ENCODE measurements at places on chromosomes 3 and 15. TPM values are rescaled to one million over a fixed set of nuclear protein-coding genes. Genes with fewer than 3 reads are reported as not detected.

The COL7A1 gene
- total RNA-seq: 0.59 TPM

The CCR1 gene
- total RNA-seq: 1.5 TPM

The AHSG gene
- total RNA-seq: not detected

The PAQR5 gene
- total RNA-seq: not detected

The IL16 gene
- 73.4 TPM for total RNA-seq

DNA sequence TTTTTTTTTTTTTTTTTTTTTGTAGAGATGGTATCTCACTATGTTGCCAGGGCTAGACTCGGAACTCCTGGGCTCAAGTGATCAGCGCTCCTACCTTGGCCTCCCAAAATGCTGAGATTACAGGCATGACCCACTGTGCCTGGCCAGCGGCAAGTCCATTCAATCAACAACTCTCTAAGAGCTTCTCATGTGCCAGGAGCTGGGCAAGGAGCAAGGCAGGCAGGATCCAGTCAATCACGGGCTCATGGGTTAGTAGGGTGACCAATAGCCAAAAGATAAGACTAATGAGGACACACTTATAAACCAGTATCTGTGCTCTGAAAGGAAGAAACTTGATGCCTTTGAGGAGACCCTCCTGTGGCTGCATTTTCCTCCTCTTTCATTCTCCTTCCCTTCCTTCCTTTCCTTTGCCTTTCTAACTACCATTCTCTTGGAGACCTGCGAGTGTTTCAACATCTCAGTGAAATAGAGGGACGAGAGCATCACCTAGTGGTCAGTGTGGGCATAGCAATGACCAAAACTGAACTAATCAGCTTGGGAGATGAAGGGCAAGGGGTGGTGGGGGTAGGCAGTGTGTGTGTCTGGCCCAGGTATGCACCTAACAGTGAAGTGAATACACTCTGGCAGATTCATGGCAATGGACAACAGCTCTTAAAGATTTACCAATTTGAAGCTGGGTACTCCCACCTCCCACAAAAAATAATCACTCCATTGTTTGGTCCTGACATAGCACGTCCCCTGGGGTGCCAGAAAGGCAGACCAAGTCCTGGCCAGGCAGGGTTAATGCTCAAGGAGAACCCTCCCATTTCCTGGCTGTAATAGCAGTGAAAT lies 6.3 kb downstream of the RPP25 start:
- DNase-seq: peak; percentile 82

DNA sequence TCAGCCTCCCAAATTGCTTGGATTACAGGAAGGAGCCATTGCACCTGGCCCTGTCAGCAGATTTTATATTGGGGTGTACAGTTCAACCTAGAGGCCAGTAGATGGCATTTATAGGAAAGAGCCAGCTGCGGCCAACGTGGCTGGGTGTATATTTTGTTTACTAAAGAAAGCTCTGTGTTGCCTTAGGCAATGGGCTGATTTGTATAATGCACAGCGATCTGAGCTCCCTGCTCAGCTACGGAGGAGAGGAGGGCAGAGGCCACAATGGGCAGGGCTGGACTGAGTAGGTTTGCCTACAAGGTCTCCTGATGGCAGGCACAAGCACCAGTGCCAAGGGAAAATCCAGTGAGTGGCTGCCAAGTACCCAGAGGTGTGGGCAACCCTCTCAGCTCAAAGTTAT lies 282.4 kb downstream of the ARPP21 start:
- no peak for DNase-seq

GRCh38 chr15:57872281-57873030 lies 165.9 kb downstream of the POLR2M start:
- no peak for DNase-seq

DNA sequence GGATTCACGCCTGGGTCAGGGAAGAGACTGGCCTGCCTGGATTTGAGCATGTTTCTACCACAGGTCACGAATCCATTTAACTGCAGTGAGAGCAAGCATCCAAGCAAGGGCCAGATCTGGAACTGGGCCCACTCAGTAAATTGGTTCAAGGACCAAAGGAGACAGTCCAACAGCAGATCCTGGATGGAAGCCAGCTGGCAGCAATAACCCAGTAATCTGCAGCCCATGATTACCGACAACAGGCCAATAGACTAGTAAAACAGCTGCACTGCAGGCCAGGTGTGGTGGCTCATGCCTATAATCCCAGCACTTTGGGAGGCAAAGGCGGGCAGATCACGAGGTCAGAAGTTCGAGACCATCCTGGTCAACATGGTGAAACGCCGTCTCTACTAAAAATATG lies 11.8 kb downstream of the SAMD7 start:
- DNase-seq: no peak

GRCh38 chr3:60841355-60841754 lies 409.9 kb downstream of the FHIT start:
- no peak for DNase-seq

DNA sequence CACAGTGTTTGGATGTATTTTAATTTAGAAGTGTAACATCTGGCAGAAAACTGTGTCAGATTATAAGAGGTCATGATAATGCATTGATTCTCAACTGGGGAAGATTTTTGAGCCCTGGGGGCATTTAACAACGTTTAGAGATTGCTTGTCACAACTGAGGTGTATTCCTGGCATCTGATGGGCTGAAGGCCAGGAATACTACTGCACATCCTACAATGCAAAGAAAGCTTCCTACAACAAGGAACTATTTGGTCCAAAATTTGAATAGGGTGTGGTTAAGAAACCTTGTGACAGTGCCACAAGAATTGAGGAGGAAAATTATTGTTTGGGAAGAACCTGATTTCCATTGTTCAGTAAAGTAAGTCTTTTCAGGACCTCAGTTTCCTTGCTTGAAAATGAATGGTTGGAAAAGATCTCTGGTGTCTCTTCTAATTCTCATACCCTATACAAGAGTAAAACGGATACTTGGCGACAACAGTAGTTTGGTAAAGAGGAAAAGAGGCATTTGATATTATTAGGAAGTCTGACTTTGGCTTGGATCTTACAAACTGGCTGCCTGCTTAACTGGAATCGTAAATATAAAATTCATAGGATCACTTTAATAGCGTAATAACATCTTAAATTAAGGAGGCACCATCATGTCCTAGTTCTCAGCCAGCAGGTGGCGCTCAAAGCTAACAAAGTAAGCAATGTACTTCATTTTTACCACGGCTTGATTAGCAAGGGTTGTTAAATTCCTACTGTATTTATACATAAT lies 4.3 kb downstream of the DAZL start:
- peak; percentile 65 for DNase-seq

- no peak for DNase-seq
These were observed 11.0 kb upstream of the CTNNB1 start for GRCh38 chr3:41188306-41188705.

GRCh38 chr3:102450976-102451375 lies 16.2 kb downstream of the ZPLD1 start:
- no peak for DNase-seq

DNA sequence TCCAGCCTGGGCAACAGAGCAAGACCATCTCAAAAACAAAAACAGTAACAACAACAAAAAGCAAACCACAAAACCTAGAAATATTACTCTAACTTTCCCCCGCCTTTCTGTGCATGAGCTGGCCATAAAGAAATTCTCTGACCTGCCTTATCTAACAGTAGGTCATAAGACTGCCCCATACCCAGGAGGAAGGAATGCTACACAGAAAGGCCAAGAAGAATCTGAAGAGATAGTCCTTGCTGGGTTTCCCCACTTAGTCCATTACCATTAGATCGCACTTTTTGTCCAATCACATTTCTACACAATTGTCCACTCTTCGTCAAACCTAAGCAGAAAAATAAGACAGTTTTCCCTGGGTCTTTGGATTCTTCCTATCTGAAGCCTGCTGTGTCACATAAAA lies 23.5 kb downstream of the CIAO2A start:
- DNase-seq: no peak

All from CD8-positive, alpha-beta memory T cell (primary cell).